ENCODE measurements at places on chromosomes 2 and 18.
A peak's percentile ranks its signal among the peaks of the same experiment; 100 is the strongest.

- peak; percentile 71 for DNase-seq
Measured at GRCh38 chr2:54208364-54209240, 47.4 kb downstream of the TSPYL6 start.

- no peak for DNase-seq
Measured at GRCh38 chr18:12479982-12480381, 72.3 kb downstream of the PRELID3A start.

DNA sequence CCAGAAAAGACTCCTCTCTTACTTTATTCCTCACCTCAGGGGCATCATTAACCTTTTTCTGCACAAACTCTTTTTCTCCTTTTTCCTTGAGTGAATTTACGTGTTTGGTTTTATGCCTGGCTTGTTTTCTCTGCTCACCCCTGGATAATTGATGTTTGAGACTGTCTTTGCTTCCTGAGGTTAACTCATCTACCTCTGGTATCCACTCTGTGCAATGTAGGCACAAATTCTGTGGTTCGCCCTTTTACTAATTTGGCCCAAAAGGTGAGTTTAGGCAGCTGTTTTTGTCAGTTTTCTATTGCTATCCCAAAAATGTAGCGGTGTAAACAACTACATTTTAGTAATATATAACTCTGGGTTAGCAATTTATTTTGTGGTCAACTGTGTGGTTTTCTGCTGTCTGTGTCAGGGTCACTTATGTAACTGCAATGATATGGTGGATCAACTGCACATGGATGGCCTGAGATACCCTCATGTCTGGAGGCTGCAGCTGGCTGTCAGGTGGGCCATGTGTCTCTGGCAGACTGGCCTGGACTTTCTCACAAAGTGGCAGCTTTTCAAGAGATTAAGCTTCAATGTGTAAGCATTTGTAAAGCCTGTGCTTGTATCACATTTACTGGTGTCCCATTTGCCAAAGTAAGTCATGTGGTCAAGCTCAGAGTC is 329.7 kb downstream of the FSIP2 start:
- no peak for DNase-seq

GRCh38 chr2:59073286-59073685 is 832.2 kb upstream of the FANCL start:
- no peak for DNase-seq

GRCh38 chr2:227479865-227480475 is 8.0 kb downstream of the AGFG1 start:
- DNase-seq, result peak; percentile 45

GRCh38 chr2:15796167-15796942 is 144.0 kb upstream of the MYCN start:
- no peak for DNase-seq

DNA sequence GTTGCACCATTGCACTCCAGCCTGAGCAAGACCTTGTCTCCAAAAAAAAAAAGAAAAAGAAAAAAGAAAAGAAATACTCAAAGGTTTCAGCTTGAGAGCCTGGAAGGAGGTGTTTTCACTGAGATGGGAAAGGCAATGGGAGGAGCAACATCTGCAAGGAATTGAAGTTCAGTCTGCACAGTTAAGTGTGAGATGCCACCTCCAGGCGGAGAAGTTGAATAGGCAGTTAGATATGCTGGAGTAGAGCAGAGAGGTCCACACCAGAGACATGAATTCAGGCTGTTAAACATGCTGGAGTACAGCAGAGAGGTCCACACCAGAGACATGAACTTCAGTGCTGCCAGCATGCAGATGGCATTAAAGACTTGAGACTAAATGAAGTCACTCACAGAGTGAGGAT is 41.4 kb upstream of the DTNB start:
- DNase-seq, result peak; percentile 44

DNA sequence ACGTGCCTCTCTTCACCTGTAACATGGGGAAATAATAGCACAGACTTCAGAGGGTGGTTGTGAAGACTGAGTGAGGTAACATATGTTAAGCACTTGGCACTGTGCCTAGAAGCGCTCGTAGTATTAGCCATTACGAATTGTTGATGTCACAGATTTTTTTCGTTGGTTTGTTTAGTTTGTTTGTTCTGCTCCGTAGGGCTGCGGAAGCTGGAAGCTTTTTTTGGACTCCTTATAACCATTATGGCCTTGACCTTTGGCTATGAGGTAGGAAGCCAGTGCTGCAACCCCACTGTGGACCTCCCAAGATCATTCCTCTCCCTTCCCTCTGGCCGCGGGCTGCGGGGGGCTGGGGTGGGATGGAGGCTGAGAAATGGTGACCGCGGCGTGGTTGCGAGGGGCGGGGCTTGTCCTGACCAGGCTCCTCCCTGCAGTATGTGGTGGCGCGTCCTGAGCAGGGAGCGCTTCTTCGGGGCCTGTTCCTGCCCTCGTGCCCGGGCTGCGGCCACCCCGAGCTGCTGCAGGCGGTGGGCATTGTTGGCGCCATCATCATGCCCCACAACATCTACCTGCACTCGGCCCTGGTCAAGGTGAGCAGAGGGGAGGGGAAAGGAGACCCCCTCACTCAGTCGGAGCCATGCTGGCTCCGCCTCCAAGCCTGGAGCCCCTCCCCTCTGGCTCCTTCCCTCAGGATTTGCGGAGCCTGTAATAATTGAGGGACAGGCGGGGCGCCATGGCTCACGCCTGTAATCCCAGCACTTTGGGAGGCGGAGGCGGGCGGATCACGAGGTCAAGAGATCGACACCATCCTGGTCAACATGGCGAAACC is 5.5 kb downstream of the SLC11A1 start:
- DNase-seq, result peak; percentile 65

- no peak for DNase-seq
Measured at GRCh38 chr2:130767408-130767775, 12.1 kb downstream of the AMER3 start.

GRCh38 chr18:35507623-35508022 is 9.9 kb upstream of the INO80C start:
- DNase-seq, result no peak

DNA sequence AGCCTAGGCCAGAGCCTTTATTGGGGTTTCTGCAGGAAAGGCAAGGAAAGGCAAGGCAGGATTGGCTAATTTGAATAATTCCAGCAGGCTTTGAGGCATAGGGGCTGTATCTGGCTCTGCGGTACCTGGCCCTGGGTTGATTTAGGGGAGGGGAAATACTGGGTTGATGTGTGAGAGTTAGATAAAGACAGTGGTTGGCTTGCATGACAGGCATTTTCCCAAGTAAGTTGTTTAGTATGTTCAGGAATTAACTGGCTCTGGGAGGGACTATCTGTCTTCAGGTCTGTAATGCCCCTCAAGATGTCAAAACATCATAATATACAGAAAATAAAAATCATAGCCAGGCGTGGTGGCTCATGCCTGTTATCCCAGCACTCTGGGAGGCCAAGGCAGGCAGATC is 98.7 kb downstream of the UBR3 start:
- no peak for DNase-seq

DNA sequence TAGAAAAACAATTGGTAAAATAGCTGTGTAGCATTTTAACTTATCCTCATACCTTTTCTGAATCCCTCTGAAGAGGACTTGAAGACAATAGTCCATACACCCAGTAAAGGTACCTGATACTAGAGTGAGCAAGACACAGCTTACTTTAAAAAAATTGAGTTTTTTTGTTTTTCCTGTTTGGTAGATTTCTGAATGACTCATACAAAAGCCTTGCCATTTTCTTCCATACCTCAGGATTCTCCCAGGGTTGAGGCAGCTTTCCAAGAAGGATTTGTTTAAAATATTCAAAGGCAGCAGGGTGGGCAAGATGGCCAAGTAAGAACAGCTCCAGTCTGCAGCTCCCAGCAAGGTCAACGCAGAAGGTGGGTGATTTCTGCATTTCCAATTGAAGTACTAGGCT is 551.0 kb upstream of the LRATD1 start:
- DNase-seq, result no peak

DNA sequence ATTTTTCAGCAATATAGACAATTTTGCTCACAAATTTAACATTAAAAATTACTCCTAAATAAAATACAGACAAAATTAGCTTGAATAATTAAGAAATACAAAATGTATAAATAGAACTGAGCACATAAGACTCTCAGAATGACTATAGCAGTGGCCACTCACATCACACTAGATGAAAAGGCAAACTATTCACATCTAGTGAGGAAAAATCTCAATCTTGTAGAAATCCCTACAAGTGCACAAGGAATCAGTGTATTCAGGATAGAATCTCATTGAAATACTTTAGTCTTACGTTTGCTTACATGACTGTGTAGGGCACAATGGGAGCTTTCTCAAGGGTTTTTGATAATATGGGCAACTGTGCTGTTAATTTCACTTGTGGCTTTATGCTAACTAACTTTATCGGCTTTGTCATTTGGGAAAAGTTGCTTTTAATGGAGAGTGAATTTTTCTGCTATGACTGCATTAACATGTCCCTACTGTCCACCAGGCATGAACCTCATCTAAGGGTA is 678.9 kb upstream of the LRRTM4 start:
- no peak for DNase-seq

- DNase-seq, result no peak
Measured at GRCh38 chr2:217098435-217098834, 238.6 kb upstream of the TNP1 start.

GRCh38 chr2:18526429-18526828 is 34.0 kb downstream of the RDH14 start:
- no peak for DNase-seq

DNA sequence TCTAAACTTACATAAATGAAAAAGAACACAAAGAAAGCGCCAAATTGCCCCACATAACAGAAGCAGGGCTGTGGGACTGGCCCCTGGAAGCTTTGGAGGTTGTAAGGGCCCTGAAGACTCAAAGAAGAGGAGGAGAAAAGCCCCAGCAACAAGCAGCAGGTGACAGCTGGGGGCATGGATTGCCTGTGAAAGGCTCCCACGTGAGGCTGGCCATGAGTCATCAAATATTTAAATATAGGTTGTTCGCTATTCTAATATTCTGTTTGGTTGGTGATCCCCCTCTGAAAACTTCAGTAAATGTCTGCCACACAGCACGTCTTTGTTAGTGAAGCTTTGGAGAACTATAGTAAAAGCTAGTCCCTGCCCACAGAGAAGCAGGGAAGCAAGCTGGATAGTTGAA is 132.4 kb downstream of the MREG start:
- DNase-seq, result no peak

DNA sequence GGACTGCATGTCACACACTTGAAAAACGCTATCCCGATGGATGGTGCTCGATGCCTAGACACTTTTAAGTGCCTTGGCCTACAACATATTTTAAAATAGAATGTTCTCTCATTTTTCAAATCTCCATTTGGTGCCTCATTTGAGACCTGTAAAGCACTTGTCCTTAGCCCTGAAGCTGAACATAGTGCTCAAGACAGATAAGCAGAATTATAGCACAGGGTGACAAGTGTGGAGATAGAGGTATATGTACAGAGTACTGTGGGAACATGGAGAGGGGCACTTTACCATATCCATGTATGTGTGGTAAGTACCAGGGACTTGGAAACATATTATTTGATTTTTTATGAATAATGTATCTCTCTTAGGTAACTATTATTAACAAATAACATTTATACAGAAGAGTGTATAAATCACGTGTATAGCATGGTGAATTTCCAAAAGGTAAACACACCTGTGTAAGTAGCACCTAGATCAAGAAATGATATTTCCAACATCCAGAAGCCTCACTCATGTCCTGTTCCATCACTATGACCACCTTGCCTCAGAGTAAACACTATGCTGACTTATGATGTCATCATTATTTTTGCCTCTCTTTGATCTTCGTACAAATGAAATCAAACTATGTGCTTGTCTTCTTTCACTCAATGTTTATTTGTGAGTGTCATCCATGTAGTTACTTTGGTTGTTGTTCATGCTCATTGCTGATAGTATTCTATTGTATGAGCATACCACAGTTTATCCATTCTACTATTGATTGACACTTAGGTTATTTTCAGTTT is 103.6 kb downstream of the BABAM2 start:
- no peak for DNase-seq

- no peak for DNase-seq
Measured at GRCh38 chr18:48335829-48336228, 73.4 kb downstream of the ZBTB7C start.

GRCh38 chr2:201298462-201299052 is 38.2 kb downstream of the CASP8 start:
- DNase-seq, result peak; percentile 54

- DNase-seq, result no peak
Measured at GRCh38 chr18:77069931-77070330, 62.7 kb downstream of the MBP start.

All from EH (cell line).